ENCODE measurements at places on chromosomes 16 and 17.

DNA sequence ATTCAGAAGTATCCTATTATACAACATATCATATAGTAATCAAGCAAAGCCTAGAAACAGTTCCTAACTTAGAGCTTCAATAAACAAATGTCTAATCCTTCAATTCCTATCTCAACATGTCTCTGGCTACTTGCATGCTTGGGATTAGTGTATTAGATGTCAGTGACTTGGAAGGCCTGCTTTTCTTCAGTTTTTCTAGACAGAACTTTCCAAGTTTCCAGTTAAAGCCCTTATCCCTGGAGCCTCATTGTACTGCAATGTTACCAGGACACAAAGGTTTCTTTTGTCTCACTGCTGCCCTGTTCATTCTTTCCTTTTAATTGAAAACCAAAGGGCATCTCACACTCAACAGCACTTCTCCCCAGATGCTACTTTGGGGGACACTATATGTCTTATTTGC, 16.5 kb downstream of the PSME3IP1 start:
- DNase-seq, result no peak

GRCh38 chr17:37489197-37490001, at the start of gene DUSP14:
DUSP14 (plus strand) TSS chr17:37489891; CDS start chr17:37512273, 22,382 bp downstream.
- peak; percentile 85 for DNase-seq

DNA sequence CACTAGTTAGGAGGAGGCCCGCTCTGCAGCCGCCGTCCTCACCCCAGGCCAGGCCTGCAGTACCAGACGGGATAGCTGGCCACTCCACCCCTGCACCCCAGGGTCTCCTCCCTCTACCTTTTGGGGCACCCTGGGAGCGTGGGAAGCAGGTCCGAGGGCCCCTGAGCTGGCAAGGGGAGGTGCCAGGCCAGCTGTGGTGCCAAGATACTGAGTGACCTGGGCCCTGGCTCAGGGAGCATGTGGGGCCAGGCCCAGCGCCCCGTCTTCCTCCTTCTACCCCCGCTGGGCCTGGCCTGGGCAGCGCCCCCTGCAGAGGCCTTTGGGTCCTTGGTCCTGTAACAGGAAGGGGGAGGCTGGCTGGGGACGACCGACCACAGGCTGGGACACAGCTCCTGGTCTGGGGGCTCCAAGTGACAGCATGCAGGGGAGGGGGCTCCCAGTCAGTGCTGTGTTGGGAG, 13.0 kb downstream of the PAM16 start:
- DNase-seq, result no peak

DNA sequence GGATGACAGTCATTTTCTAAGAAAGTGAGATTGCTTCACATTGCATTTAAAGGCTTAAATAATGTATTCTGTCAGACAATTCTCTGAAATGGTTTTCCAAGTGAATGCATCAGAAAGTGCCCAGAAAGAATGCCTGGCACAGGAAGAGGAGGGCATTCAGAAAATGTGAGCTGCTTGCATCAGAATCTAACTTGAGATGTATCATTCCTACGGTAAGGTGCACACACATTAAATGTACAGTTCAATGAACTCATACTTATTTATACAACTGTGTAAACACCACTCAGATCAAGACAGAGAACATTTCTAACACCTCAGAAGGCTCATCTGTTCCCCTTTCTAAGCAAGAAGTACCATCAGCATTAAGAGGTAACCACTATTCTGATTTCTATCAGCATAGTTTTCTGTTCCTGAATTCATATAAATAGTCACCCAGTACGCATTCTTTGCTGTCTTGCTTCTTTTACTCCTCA, 638.0 kb downstream of the MAF start:
- DNase-seq, result no peak

GRCh38 chr17:19380481-19381301, 2.4 kb downstream of the MAPK7 start:
- no peak for DNase-seq

Measured in NCI-H1930 (cell line).